Posterior vena cava (tissue), 2 donors: ENCODE measurements at places on chromosomes 7 and 10. TPM values are rescaled to one million over a fixed set of nuclear protein-coding genes. Genes with fewer than 3 reads are reported as not detected.

NHLRC2 gene
- total RNA-seq: 37.5 TPM

- DNase-seq: no peak
These were observed 242.6 kb downstream of the BICC1 start for GRCh38 chr10:58755340-58755610.

ZDHHC6 gene
- total RNA-seq: 19.0 TPM

- DNase-seq: no peak
These were observed 456.1 kb downstream of the PHTF2 start for GRCh38 chr7:78254726-78255055.

- DNase-seq: no peak
These were observed 21.8 kb upstream of the AKR1B1 start for GRCh38 chr7:134480730-134481129.

GRCh38 chr7:148318102-148318811 is 272.3 kb upstream of the C7orf33 start:
- DNase-seq: no peak

DNA sequence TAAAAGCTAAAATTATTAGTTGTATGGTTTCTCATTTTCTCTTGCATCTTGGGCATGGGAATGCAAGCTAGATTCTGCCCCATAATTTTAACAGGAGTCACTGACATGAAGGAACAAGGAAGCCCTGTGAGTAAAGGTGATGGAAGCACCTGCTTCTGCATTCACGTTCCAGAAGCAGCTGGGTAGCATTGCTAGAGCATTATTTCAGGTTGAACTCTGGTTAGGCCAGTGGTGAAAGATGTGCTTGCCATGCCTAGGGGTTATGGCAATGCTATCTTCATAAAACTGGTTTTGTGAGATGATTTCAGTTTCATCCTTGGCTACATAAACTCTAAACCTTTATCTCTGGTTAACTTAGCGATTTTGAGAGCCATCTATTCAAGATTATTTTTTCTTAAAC is 151.4 kb downstream of the TFEC start:
- DNase-seq: no peak

- DNase-seq: peak; percentile 47
These were observed 16.3 kb downstream of the SPOCK2 start for GRCh38 chr10:72072046-72072445.

TET1 gene
- total RNA-seq: 3.2 TPM

CALHM1 gene
- total RNA-seq: not detected

GRCh38 chr7:38880035-38880434 is 29.0 kb downstream of the VPS41 start:
- DNase-seq: no peak

DNA sequence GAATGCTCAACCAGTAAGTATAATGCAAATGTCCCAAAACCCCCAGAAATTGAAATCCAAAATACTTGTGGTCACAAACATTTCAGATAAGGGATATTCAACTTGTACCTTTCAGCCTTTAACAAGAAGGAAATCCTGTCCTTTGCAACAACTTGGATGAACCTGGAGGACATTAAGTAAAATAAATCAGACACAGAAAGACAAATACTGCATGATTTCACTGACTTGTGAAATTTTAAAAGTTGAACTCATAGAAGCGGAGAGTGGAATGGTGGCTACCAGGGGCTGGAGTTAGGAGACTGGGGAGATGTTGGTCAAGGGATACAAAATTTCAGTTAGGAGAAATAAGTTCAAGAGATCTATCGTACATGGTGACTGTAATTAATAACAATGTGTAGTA is 187.6 kb downstream of the DNAH11 start:
- no peak for DNase-seq

GRCh38 chr10:129888784-129889616 is 75.1 kb downstream of the EBF3 start:
- peak; percentile 87 for DNase-seq

DNA sequence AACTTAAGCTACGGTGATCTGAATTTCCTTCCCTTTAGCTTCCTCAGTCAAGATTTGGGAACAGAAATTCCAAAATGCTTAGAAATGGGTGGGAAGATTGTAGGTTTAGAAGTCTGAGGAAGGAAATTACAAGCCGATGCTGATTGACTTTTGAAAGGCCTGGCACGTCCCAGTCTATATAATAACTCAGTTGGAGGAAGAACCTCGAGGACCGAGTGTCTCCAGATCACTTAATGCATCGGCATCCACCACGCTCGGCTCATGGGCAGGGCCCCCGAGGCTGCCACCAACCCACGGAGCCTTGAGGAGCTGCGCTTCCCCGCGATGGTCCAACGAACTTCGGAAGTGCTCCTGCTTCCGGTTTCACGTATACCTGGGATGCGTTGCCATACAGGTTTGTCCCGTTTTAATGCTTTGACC is 10.4 kb upstream of the SP8 start:
- no peak for DNase-seq

MYL10 gene
- total RNA-seq: not detected

DNA sequence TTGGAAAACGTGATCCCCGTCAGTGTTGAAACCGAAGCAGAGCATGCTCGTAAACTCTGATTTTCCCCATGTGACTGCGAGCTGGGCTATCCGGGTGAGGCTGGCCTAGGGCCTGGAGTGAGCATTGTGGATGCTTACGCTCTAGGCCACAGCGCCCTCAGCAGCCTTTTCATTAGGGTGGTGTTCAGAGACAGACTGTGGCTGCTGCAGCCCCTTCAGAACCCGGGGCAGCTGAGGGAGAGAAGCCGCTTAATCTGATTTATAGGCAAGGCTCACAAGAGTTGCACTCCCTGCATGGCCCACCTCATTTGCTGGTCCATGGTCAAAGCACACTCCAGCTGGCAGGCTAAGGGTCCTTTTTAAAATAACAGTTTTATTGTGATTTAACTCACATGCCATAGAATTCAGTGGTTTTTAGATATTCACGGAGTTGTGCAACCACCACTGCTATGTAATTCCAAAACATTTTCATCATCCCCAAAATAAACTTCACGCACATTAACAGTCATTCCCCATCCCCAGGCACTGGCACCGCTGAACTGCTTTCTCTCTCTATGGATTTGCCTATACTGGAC is 72.5 kb downstream of the SYPL1 start:
- no peak for DNase-seq

DNA sequence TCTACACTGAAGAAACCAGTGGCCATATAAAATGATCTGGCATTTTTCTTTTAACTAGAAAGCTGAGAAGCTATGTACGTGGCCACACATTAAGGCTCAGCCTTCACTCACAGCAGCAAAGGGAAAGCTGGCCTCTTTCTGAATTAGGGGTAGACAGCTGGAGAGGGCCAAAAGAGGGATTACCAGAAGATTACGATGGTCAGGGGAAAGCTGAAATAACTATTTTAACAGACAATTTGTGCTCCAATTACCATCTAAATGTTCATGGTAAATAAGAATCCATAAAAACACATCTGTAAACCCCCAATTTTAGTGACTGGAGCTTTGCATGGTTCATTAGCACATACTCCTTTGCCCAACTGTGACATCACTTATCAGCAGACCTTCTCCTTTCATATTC is 314.3 kb downstream of the HPSE2 start:
- DNase-seq: no peak

DNA sequence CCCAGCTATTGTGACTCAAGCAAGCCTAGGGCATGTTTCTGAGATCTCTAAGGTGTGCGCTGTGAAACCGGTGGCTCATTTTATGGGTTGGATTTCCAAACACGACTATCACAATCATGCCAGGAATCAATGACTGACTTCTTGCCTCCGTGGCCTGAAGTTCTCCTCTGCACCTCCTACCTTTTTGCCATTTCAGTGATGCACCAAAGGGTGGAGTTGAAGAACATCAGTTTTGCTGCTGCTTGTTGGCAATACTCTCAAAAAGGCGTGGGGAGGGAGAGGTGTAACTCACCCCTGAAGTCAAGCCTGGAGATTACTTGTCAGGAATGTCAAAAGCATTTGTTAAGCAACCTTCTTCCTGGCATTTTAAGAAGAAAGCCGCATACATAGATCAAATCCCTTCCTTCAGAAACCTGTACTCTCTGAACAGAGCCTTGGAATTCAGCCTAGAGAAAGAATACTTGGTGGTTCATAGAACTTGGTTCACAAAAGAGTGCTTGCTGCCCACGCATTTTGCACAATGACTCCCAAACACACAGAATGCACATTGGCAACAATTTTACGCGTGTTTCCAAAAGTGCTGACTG is 41.0 kb downstream of the KIAA1217 start:
- DNase-seq: no peak

DNA sequence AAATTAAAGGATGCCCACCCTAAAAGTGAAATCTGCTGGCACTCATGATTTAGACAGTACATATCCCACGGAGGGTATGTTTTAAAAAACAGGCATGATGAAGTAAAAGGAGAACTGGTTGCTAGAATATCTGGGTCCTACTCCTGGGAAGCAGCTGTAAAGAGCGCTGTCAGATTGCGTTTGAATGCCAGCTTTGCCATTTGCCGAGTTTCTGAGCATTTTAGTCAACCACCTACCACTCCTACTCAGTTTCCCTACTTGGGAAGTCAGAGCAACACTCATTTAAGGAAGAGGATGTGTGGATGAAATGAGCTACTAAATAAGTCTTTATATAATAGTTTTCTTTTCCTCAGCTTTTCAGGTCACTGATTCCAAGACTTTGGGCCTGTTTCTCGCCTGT is 1.1 kb upstream of the UMAD1 start:
- DNase-seq: no peak

- no peak for DNase-seq
These were observed 5.4 kb downstream of the MYOF start for GRCh38 chr10:93476756-93477155.

DNA sequence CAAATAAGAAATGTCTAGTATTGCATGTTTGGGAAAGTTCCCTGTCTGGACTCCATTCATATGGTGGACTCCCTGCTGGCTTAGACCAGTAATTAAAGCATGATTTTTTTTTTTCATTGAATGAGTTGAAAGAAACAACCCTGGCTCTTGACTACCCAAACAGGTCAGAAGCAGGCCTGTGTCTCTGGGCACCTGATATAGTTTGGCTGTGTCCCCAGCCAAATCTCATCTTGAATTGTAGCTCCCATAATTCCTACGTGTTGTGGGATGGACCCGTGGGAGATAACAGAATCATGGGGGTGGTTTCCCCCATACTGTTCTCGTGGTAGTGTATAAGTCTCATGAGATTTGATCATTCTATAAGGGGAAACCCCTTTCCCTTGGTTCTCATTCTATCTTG is 206.2 kb downstream of the TMEM178B start:
- DNase-seq: no peak

DNA sequence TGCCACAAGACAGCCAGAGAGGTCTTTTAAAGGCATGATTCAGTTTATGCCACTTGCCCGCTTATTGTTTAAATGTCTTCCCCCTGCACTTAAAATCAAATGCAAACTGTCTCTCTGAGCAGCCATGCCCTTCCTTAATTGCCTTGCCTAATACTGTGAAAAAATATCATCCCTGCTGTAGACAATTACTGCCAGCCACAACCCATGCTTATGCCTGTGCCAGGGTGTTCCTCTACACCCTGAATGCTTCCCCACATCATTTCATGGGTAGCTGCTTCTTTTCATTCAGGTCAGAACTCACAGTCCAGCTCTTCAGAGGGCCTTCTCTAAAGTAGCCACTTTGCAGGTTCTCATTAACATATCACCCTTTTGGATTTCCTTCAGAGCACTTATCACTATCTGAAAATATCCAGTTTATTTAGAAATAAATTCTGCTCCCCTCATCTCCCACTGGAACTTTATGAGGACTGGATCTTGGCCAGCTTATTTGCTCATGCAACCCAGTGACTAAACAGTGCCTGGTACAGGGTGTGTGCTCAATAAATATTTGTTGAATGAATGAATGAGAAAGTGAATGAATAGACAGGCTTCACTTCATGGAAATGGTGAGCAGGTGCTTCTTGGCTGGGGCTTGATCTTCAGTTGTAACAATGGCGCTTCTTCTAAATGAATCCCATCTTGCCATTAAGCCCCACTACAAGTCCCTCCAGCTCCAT is 162.4 kb upstream of the MDFIC start:
- DNase-seq: no peak

DNA sequence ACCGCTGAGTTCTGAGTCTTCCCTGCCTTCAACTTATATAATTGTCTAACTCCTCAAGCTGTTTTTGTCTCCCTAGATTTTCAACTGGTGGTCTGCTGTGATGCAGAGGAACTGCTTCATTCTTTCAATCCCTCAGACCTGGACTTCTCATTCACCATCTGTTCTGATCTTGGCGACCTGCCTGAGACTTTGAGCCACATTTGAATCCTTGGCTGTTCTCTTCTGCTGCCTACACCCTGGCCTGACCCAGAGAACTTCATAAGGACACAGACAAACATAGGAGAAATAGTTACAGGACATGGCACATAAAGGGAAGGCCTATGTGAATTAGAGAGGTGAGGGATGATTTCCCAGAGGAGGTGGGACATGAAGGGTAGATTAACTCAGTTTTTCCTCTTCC is 326.7 kb downstream of the PTEN start:
- no peak for DNase-seq

GRCh38 chr7:37247861-37248260 is 200.8 kb downstream of the ELMO1 start:
- DNase-seq: no peak
